Fibroblast of mammary gland (primary cell): ENCODE measurements at places on chromosomes 7 and 10.

GRCh38 chr10:96512524-96513304 is 1.0 kb downstream of the TLL2 start:
- peak; percentile 15 for DNase-seq

GRCh38 chr7:20157456-20157855 is 59.7 kb downstream of the MACC1 start:
- no peak for DNase-seq

GRCh38 chr7:600149-601035 is 80.7 kb upstream of the PDGFA start:
- no peak for DNase-seq

DNA sequence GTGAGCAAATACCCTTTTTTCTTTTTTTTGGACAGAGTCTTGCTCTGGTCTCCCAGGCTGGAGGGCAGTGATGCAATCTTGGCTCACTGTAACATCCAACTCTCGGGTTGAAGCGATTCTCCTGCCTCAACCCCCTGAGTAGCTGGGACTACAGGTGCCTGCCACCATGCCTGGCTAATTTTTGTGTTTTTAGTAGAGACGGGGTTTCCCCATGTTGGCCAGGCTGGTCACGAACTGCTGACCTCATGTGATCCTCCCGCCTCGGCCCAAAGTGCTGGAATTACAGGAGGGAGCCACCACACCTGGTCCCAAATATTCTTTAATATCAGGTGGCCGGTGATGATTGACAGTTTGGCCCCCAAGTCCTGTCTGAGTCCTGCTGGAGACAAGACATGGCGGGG is 6.6 kb downstream of the LAT2 start:
- DNase-seq, result no peak

DNA sequence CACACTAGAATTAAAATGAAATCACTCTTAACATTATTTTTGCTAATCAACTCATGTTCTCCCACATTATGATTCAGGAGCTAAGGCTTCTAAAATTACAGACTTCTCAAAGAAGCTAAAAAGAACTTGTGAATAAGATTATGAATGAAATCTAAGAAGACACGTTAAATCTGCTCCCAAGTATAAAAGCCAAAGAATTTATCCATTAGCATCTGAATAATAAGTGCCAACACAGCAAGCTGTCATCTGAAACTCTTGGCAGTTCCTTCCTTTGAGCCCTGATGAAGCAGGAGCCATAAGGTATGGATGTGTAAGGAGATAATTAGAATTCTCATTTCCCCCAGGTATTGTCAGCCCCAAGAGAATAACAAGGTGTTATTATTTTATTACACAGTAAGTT is 50.3 kb downstream of the TPK1 start:
- no peak for DNase-seq

GRCh38 chr10:90969947-90970673 is 49.2 kb upstream of the ANKRD1 start:
- peak; percentile 89 for DNase-seq

GRCh38 chr7:2613931-2614600 is 17.7 kb upstream of the TTYH3 start:
- DNase-seq, result peak; percentile 55

DNA sequence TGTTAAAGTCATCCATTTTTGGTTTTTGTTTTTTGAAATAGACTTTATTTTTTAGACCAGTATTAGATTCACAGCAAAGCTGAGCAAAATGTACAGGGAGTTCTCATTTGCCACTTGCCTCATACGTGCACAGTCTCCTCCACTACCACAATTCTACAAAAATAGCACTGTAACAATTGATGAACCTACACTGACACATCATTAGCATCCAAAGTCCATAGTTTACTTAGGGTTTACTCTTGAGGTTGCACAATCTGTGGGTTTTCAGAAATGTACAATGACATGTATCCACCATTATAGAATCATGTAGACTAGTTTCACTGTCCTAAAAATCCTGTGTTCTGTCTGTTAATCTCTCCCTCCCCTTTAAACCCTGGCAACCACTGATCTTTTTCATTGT is 125.8 kb upstream of the PDSS1 start:
- peak; percentile 10 for DNase-seq

GRCh38 chr7:130365511-130366441 is 14.5 kb upstream of the CPA1 start:
- peak; percentile 84 for DNase-seq

DNA sequence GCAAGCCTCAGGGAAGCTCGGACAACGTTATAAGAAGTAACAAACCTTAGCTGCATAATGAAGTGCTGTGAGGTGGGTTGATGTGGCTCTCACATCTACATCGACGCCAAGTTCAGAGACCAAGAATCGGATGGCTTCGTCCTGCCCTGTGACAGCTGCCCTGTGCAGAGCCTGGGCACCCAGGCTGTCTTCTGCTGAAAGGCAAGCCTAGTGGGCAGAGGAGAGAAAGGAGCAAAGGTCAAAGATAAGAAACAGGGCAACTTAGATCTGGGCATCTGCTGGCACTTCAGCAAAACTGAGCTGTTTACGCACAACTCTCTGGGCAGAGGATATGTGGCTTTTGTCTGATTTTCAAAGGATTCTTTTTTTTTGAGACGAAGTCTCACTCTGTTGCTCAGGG is 6.7 kb downstream of the ANKRD16 start:
- DNase-seq, result no peak

- DNase-seq, result no peak
Measured at GRCh38 chr7:149868623-149869290, 5.0 kb upstream of the ATP6V0E2 start.

DNA sequence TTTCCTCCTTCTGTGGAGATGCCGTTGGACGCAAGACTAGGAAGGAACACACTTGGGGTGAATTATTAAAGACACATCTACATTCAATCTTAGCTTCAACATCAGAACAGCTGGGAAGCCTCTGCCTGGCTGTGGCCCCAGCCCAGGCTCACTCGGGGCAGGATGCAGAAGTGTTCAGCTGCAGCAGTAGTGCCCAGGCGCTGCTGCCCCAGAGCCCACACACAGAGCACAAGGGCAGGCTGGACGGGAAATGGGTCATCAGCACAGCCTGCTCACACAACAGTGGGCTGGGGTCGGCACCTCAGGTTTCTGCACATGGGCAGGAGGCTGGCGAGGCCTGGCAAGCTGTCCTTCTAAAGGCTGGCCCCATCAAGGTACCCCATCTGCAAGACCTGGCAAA is 42.5 kb downstream of the NOD1 start:
- DNase-seq, result no peak

DNA sequence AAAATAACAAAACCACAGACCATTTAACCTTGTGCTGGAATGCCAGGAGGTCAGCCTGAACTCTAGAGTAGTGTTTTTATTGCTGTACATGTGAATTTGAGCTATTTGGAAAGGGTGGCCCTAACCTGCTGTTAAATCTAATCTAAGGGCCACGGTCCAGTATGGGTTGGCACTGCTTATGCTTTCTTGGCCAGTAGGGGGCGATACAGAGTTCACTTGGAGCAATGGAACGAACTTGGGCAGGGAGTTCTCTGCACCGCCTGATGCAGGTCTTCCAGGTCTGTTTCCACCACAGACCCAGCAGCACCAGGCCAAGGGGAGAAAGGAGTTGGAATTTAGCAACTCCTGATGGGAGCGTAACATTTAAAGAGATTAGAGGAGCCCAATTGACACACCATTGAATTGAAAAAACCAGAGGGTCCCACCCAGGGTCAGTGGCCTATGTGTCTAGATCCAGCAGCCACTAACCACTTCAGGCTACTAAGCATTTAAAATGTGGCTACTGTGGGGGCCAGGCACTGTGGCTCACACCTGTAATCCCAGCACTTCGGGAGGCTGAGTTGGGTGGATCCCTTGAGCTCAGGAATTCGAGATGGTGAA is 75.7 kb upstream of the EFCAB10 start:
- peak; percentile 43 for DNase-seq

- no peak for DNase-seq
Measured at GRCh38 chr10:13632884-13633440, 46.2 kb downstream of the PRPF18 start.

DNA sequence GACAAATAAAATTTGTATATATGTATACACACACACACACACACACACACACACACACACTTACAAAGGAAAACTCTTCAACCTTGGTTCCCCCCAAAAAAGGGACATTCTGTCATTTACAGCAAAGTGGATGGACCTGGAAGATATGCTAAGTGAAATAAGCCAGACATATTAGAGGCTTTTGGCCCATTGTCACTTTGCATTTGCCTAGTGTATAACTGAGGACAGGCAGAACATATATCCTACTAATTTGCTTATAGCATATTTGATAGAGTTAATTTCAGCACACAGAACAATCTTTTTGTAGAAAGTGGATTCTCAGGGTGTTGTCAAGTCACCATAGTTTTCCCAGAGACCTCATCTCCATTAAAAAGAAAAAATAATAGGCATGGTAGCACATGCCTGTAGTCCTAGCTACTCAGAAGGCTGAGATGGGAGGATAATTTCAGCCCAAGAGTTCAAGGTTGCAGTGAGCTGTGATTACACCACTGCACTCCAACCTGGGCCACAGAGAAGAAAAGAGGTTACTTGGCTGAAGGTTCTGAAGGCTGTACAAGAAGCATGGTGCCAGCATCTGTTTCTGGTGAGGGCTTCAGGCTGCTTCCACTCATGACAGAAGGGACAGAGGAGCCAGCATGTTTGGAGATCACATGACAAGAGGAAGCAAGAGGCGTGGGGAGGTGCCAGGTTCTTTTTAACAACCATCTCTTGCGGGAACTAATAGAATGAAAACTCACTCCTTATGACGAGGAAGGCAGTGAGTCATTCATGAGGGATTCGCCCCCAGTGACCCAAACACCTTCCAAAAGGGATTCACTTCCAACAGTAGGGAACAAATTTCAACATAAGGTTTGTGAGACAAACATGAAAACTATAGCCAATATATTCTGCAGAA is 135.6 kb downstream of the TMEM168 start:
- DNase-seq, result peak; percentile 66

GRCh38 chr7:5349437-5350173 is 66.9 kb downstream of the SLC29A4 start:
- DNase-seq, result no peak

GRCh38 chr7:77940647-77941046 is 142.1 kb downstream of the PHTF2 start:
- DNase-seq, result peak; percentile 46

GRCh38 chr10:13614530-13615332 is 28.0 kb downstream of the PRPF18 start:
- DNase-seq, result no peak

DNA sequence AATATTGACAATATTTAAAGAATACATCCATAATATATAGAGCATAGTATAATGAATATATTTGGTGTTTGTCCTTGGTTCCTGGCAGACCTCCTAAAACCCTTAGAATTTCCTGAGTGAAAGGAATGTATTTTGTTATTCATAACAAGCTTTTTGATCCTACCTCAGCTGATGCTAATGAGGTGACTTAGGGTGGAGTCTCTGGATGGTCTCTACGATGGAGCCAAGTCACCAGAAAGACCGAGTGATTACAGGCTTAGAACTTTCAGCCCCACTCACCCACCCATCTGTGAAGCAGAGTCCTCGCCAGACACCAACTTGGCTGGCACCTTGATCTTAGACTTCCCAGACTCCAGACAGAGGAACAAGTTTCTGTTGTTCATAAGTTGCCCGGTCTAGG is 35.9 kb downstream of the UPF2 start:
- no peak for DNase-seq

DNA sequence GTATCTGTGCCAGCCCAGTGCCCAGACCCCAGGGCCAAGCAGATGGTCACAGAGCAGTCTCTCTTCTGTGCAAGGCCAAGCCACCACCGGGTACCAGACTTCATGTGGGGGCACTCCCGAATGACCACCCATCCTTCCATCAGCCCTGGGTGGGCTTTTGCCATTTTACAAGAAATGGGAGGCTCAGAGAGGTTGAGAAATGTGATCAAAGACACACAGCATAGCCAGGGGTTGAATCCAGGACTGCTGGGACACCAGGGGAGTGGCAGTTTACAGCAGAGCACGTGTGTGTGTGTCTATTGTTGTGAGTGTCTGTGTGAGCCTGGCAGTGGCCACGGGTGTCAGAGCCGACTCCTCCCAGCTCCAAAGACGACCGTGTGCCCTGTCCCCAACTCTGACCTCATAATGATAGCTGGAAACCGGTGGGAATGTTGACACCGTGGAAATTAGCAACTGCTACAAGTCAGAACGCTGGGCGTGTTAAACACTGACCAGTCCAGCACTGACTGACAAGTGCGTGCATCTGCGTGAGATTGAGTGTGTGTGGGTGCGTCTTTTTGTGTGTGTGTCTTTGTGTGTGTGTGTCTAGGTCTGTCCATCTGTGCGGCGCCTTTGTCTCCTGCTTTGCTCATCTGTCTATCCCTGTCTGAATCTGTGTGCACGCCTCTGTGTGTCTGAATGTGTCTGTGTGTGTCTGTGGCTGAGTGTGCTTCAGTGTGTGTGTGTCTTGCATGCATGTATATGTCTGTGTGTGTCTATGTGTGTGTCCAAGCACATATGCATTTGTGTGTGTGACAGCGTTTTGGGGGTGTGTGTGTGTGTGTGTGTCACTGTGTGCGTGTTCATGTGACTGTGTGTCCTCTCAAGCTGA is 17.2 kb upstream of the SLC29A4 start:
- DNase-seq, result no peak

- DNase-seq, result no peak
Measured at GRCh38 chr10:10630782-10631181, 386.9 kb upstream of the CELF2 start.

DNA sequence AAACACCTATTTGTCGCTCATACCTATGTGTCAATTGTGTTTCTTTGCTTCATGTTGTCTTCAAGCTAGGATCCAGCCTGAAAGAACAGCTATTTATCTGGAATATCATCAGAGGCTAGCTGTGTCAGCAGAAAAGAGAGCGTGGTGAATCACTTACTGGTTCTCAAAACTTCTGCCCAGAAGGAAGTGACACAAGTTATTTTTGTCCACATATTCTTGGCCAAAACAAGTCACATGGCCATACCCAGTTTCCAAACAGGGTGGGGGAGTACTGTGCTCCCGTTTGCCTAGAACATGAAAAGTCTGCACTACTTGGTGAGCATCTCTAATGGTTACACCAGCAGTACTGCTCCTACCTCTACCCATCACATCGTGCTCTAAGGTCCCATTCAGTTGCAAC is 160.9 kb upstream of the CSTF2T start:
- peak; percentile 83 for DNase-seq

DNA sequence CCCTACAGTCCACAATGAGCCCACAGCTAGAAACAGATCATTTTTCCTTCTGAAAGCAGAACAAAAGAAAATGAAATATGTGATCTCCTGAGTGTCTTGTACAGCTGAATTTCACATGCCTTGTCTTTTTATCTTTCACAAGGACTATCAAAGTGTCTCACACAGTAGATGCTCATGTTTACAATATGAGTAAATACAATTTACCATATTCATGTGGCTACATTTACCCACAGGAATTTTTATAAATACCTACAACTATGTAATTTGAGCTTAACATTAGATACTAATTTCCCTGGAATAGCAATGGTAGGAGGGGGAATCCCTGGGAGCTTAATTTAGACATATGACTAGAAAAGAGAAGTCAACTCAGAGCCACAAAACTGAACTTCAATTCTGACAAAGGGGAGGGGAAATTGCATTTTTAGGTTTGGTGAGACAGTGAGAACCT is 186.2 kb downstream of the MACC1 start:
- DNase-seq, result peak; percentile 64

GRCh38 chr7:30845426-30846135 is 66.1 kb upstream of the AQP1 start:
- peak; percentile 40 for DNase-seq
